ENCODE measurements at places on chromosomes 3 and 15. TPM values are rescaled to one million over a fixed set of nuclear protein-coding genes. Genes with fewer than 3 reads are reported as not detected.
A peak's percentile ranks its signal among the peaks of the same experiment; 100 is the strongest.

- DNase-seq, result no peak
Measured at GRCh38 chr3:172616031-172616461, 92.8 kb upstream of the TNFSF10 start.

The HHATL gene
- total RNA-seq, result 147 TPM

- no peak for DNase-seq
Measured at GRCh38 chr3:88343264-88343663, 193.5 kb downstream of the C3orf38 start.

DNA sequence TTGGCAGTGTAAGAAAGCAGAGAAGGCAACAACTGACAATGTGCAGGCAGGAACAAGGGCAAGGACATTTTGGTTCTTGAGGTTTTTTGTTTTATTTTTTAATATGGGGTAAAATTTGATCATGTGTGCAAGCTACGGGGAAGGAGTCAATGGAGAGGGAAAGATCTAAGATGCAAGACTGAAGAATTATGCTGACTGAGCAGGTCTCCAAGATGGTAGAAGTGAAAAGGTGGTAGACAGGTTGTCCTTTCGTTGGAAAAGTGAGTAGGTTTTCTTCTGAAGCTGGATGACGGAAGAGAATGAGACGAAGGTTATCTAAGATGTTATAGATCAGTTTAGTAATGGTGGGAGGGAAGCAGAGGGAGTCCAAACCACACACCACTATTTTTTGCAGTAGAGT lies 4.2 kb downstream of the CD47 start:
- DNase-seq, result no peak

DNA sequence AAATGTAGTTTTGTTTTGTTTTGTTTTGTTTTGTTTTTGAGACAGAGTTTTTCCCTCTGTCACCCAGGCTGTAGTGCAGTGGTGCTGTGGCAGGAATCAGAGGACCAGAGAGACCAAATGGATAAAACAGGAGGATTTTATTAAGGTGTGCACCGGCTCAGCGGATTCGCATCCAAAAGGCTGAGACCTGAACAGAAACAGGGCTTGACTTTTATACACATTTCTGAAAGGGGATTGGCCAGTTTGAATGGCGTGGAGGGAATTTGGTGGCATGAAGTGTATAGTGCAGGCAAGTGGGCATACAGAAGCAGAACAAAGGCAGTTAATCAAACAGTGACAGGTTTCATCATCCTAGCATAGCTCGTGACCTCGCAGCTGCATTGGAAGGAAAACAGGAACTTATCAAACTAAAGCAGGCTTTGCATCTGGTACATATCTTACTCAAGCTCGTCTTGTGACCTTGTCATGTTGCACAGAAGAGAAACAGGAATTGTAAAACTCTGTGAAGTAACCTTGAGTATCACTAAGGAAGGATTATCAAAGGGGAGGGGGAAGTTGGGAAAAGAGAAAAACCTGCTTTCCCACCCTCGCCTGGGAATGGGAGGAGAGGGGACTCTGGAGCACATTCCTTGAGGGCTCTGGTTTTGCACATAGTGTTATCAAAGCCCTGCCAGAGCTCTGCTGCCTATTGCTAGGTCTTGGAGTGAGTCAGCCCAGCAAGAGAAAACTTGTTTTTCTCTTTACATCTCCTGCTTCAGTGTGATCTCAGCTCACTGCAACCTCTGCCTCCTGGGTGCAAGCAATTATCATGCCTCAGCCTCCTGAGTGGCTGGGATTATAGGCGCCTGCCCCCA lies 38.5 kb downstream of the C3orf62 start:
- DNase-seq, result no peak

- no peak for DNase-seq
Measured at GRCh38 chr3:190560013-190560895, 46.4 kb downstream of the IL1RAP start.

DNA sequence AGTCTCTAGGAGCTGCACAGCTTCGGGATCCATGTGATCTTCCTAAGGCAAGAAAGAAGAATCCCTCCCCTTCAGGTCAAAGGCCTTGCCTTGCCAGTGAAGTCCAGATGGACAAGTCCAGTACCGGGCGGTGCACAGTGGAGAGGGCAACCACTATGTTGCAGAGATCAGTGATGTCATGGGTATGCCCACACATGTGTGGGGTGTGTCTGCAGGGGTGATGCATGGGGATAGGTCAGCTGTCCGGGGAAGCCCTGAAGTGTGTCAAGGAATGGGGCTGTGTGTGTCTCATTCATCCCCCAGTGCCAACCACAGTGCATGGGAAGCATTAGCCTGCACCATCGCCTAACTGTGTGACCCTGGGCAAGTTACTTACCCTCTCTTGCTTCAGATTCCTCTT lies 66.5 kb downstream of the TLE3 start:
- no peak for DNase-seq

GRCh38 chr3:46944191-46944590 lies 32.4 kb downstream of the CCDC12 start:
- DNase-seq, result no peak

- no peak for DNase-seq
Measured at GRCh38 chr15:78934655-78935023, 10.2 kb downstream of the CTSH start.

DNA sequence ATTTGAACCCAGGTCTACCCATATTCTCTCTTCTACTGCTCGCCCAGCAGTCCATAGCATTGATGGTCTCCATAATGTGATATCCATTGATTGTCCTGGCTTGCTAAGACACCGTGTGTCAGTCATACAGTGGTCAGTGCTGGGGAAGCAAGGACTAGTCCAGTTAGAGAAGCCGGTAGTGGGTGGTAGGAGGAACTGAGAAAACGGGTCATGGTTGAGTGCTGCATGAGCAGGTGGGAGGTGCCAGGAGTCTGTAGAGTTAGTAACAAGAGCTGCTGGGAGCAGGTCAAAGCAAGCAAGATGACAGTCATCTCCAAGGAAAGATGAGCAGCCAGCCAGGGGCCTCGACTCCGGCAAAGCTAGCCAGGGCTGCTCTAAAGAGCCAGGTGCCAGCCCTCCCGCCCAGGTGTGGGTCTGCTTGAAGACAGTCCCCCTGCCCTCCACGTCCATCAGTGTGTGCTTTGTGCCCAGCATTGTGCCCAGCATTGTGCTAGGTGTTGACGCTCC lies 29.5 kb upstream of the USP3 start:
- no peak for DNase-seq

DNA sequence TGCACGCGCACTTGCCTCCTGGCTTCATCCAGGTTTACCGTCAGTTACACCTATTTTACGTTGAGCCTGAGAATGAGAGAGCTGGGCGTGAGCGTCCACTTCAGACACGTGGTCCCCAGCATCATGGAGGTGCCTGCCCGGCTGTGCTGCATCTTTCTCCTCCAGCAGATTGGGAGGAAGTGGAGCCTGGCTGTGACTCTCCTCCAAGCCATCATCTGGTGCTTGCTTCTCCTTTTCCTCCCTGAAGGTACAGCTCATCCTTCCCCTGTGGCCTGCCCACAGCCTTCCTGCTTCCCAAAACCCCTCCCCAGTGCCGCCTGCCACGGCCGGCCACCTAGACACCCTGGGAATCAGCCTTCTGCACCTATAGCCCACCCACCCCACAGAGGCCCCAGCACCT lies 31.6 kb downstream of the SLC22A14 start:
- no peak for DNase-seq

DNA sequence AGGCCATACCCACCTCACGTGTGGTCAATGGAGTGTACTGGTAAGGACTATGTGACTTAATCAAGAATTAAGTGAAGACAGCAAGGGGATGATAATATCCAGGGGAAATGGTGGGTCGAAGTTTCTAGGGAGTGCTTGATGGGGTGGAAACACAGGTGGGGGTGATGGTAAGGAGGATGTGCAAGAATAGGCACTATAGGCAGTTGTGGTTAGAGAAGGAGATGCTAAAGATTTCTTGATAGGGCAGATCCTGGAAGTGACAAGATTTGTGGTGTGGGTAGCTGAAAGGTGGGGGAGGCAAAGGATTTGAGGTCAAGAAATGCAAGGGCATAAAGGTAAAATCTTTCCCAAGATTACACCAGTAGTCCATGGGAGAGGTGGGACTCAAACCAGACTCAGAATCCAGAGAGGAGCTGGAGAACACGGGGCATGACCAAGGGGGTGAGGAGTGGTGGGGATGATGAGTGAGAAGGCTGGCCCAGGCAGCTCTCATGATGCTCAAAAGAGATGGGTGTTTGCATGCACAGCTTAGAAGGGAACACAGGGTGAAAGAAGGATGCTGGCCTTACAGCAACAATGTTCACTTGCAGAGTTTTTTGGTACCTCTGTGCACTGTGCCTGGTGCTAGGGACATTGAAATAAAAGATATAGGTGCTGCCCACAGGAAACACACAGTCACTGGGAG lies 78.4 kb downstream of the CCR1 start:
- no peak for DNase-seq

DNA sequence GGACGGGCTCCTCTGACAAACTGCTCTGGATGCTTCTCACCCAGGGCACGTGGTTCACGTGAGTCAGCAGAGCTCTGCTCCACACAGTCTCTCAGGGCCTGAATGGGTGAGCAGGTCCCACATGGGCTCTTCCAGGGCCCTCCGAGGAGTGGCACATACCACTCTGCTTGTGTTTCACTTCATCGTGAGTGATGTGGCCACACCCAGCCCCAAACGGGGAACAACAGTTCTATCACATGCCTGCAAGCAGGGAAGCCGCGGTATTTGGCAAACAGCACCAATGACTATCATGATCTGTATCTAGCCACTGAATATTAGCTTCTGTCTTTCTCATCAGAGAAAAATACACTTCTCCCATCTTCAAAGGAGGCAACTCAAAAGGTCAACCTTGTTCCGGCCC lies 352.8 kb downstream of the GABRG3 start:
- DNase-seq, result no peak

GRCh38 chr3:134449277-134449676 lies 36.5 kb downstream of the ANAPC13 start:
- peak; percentile 70 for DNase-seq

The MESP1 gene
- 13.1 TPM for total RNA-seq

GRCh38 chr3:128946411-128946810 lies 47.5 kb downstream of the CFAP92 start:
- no peak for DNase-seq

DNA sequence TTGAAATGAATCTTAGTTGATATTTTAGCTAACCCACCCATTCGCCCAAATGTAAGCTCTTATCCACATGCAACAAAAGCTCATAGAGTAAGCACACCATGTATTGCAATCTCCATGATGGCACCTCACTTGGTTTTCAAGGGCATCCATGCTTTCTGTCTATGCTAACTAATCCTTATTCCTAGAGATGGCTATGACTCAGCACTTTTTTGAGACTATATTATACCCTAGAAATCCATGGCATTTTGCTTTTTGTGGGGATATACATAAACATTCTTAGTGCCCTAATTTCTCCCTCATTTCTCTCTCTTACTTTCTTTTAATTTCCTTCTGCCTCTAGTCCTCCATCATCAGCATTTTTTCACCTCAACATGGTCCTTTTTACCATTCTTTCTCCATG lies 168.5 kb upstream of the STT3B start:
- no peak for DNase-seq

All from dorsolateral prefrontal cortex (tissue), 122 donors.